NCI-H1436 treated with DMSO at 0.1 percent for 48 hours (cell line): ENCODE measurements at places on chromosomes 16 and 17.

- DNase-seq: no peak
Observed at GRCh38 chr16:35186045-35186759, 1726.8 kb downstream of the TP53TG3F start.

DNA sequence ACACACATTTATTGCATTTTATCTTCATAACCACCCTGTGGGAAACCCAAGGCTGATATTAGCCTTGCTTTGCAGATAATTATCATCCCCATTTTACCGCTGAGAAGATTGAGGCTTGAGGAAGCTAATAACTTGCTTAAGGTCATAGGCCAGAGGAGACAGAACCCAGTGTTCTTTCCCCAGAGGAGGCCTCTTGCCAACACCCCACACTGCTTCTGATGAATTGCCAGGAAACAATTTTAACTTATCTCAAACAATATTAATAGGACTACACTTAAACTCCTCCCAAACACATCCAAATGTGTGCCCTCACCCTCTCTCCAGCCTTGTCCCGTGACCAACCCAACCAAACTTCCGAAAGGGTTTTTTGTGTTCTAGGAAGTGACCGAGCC is 2.1 kb upstream of the SPG7 start:
- DNase-seq: no peak

DNA sequence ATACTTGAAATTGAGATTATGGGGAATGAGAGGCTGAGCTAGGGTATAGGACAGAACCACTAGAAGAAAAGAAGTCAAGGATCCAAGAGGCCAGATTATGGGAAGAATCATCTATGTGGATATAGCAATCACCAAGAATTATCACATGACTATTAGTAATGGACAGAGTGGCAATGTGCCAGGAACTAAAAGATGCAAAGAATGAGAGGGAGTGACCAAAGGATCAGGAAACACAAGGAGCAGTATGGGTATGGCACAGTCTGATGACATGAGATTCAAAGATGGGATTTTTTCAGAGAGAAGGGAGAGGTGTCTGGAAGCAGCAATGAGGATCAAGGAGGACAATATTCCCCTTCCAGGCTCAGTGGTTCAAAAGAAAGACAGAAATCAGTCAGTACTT is 212.2 kb downstream of the AATF start:
- no peak for DNase-seq

DNA sequence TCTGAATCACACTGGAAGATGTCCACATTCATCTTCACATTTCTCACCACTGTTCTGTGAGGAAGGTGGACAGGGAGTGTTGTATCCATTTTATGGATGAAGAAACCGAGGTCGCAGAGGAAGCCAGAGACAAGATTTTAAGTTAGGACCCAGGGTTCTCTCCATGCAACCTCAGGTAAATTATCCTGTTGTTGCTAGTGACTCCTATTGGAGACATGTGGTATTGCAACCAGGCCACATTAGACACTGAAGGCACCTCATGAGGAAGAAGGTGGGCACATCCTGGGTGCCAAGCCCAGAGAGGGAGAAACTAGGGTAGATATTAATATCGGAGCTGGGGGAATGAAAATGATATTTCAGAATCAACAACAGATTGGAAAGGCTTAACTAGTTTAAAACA is 8.5 kb upstream of the WNT9B start:
- DNase-seq: no peak

GRCh38 chr17:28920201-28920600 is 17.3 kb upstream of the DHRS13 start:
- DNase-seq: no peak

DNA sequence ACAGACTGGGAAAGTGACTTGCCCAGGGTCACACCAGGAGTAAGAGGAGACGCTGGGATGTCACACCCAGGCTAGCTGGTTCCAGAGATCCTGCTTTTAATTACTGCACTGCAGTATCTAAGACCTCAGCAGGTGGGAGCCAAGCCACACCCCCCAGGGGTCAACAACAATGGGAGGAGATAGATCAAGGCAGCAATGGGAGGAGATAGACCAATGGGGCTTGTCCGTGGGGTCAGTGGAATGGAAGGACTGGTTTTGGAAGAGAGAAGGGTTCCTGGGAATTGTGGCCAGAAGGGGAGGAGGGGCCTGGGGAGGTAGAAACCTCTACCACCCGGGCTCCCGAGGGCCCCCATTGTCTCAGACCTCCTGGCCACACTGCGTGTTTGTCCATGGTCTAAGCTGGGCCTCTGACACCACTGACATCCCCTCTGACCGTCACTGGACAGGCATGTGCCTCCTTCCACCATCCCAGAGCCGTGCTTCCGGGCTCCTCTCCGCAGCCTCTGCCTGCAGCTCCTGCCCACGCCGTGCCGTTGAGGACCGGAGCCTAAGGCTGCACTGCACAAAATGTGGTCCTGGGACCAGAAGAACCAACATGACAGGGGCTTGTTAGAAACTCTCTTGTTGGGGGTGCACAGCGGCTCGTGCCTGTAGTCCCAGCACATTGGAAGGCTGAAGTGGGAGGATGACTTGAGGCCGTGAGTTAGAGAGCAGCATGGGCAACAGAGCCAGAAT is 69.8 kb upstream of the RPH3AL start:
- DNase-seq: no peak

GRCh38 chr17:55416470-55417052 is 5.1 kb downstream of the MMD start:
- DNase-seq: no peak

- DNase-seq: no peak
Observed at GRCh38 chr17:82153745-82154375, 55.8 kb upstream of the FASN start.

DNA sequence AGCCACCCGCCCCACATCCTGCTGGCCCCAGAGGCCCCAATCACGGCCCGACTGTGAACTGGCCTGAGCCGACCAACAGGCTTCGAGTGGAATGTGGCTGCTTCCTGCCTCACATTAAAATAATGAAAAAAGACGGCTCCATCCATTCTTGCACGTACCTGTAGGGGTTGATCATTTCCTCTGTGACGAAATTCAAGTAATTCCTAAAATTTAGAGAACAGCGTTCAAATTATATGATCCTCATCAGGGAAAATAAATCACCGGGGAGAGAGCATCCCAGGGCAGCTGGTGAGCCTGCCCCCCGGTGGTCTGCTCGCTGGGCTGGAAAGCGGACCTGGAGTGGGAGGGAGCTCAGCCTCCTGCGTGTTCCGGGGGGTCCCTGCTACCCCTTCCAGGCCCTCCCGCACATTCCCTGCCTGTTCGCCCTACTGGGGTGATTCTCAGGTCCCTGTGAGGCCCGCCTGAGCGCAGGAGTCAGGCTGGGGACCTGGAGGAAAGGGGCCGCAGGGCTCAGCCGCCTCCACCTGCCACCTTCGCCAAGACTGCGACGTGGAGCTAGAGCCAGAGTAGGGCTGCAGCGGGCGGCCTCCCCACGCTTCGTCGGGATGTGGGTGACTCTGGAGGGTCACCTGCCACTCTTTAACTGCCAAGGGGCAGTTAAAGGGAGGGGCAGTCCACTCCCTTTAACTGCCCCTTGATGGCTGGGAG is 28.9 kb downstream of the SLC7A5 start:
- no peak for DNase-seq

DNA sequence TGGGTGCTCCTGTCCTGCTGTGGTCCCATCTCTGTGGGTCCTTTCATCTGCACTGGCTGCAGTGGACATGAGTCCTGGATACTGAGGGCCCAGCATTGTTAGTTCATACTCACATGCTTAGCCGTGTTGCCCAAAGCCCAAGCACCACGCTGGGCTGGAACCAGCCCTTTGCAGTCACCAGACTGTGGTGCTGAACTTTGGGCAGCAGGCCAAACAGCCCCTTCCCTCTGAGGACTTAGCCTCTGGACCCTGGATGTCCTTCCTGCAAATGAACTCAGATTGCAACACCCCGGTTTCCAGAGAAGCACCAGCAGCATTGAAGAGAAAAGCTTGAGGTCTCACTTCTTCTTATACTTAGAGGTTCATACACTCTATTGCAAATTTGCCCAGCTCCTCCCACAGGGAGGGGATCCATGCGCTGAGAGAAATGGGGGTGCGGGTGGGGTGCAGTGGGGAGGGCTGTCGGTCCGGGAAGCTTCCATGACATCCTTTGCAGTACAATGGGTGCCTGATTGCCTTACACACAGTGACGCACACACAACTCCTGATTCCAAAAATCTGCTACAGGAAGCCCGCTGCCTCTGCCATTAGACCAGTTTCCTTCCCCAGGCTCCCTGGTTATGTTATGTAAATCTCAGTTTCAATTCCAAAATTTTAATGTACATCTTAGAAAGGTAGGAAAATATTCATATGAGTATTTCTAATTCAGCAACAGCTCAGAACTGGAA is 65.8 kb downstream of the RGS9 start:
- no peak for DNase-seq

DNA sequence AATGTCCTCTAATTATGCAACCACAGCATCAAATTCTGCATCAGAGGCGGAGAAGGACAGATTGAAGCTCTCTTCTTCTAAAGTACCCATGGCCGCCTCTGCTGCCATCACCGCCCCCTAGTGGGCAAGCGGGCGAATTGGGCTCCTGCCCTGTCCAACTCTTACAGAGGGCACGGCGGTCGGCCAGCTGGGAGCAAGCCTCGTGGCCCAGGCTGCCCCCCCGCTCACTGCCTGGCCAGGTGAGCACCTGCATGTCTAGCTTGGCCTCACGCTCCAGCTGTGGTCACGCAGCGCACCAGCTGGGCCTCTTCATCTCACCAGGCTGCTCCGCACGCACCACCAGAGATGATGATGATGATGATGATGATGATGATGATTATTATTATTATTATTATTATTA is 146.1 kb upstream of the TOM1L1 start:
- DNase-seq: no peak

DNA sequence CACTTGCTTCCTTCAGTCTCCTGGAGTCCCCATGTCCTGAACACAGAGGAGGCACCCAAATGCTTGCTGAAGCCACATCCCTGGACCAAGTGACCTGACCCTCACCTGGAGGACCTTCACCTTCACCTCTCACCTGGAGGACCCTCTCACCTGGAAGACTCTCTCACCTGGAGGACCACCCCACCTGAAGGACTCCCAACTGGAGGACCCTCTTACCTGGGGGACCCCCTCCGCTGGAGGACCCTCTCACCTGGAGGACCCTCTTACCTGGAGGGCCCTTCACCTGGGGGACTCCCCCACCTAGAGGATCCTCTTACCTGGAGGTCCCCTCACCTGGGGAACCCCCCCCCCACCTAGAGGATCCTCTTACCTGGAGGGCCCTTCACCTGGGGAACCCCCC is 573 bp upstream of the CDK10 start:
- no peak for DNase-seq

DNA sequence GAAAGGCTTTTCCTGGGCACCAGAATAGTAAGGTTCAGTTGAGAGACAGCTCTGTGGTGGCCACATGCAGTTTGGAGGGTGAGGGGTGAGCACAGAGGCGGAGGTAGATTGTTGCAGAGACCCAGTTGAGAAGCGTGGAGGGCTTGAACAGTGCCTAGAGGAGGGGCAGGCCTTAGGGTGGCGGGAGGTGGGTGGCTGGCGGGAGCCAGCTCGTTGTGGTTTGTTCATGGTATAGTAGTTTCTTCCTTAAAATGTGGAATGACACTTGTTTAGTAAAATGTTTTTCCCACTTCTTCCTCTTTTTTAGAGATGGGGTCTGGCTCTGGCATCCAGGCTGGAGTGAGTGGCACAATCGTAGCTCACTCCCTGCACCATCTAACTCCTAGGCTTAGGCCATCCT is 14.2 kb downstream of the USP10 start:
- DNase-seq: no peak

DNA sequence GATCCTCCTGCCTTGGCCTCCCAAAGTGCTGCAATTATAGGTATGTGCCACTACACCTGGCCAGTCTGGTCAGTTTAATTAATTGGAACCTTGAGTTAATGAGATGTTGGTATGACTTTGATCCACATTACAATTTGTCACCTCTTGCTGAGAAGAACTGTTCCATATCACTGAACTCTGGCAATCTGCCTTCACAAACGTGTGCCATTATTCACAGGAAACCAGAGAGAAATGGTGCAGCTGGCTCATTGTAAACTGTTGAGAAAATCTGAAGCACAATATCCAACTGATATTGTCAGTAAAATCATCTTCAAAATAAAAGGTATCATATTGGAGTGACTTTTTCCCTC is 39.3 kb upstream of the YPEL2 start:
- no peak for DNase-seq

DNA sequence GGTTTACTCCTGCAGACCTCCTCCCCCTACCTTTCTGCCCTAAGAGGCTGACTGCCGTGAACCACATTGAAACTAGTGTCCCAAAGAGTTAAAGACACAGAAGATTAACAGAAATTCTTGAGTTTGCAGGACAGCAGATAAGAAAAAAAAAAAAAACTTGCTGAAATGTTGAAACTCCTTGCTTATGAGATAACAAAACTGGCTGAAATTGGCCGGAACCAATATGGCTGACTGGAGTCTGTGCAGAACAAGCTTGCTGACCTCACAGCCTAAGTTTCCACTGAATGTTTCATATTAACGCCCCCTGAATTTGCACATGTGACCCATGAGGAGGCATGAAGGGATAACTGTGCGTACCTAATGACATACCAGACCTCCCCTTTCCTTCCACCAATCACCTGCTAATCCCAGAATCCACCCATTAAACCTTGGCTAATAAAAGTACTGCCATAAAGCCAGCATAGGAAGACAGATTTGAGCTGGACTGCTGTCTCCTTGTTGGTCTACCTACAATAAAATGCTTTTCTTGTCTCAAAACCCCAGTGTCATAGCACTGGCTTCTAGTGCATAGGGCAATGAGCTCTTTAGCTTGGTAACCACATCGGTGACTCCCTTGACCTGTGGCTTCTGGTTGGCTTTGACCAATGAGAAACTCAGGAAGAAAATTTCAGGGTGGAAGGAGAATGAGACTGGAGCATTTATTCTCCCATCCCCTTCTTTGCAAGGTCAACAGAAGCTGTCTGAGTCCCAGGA is 80.1 kb downstream of the PMP22 start:
- DNase-seq: no peak

DNA sequence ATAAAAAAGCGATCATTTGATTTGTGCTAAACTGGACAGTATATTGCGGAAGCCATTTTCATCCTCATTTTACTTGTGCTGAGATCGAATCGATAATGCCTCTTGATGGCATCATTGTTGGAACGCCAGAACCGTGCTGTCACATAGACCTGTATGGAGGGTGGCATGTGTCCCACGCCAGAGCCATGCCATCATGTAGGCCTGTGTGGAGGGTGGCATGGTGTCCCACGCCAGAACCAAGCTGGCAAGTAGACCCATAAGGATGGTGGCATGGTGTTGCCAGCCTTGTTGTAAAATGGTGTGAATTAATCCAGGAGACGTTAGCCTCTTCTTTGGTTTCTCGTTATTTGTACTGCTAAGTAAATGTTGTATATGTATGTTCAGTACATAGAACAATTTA is 222.7 kb upstream of the CHMP6 start:
- no peak for DNase-seq

DNA sequence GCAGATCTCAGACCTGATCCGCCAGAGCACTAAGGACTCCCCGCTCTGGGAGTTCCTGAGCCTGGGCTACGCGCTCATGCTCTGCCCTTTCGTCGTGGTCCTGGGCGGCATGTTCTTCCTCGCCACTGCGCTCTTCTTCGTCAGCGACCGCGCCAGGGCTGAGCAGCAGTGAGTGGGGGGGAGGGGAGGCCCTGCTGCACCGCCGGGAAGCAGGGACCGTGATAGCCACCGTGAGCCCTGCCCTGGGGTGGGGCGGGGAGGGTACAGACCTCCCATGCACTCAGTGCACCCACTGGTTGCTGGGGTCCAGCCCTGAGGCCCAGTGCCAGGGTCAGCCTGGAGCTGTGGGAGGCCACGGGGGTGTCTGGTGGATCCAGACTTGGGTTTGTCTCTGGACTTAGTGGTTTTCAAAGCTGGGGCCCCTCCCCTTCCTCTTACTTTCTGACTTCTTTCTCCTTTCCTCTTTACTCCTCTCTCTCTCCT is 18.9 kb downstream of the MYBBP1A start:
- DNase-seq: no peak

- no peak for DNase-seq
Observed at GRCh38 chr16:85927959-85928358, 29.0 kb downstream of the IRF8 start.
